ENCODE measurements at places on chromosomes 2 and 18.

GRCh38 chr2:107712857-107713256 lies 113.8 kb upstream of the RGPD4 start:
- no peak for DNase-seq

- DNase-seq: no peak
Measured at GRCh38 chr2:237665713-237666143, 38.3 kb downstream of the LRRFIP1 start.

GRCh38 chr2:160368988-160369930 lies 124.3 kb downstream of the RBMS1 start:
- no peak for DNase-seq

- no peak for DNase-seq
Measured at GRCh38 chr2:198045227-198045626, 240.8 kb downstream of the PLCL1 start.

GRCh38 chr2:101111917-101112771 lies 39.0 kb downstream of the TBC1D8 start:
- no peak for DNase-seq

- peak; percentile 10 for DNase-seq
Measured at GRCh38 chr2:224646242-224646846, 61.2 kb upstream of the CUL3 start.

DNA sequence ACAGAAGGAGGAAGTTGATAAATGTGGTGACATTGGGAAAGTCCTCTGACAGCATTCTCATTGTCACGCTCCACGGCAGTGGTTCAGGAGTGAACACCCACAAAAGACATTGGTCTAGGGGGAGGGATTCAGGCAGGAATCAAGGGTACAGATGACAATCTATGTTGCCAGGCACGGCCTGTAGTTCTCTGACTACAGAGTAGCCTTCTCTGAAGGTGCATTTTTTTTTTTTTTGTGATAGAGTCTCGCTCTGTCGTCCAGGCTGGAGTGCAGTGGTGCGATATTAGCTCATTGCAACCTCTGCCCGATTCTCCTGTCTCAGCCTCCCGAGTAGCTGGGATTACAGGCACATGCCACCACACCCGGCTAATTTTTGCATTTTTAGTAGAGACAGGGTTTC lies 7.4 kb upstream of the MOB1A start:
- DNase-seq: peak; percentile 87

DNA sequence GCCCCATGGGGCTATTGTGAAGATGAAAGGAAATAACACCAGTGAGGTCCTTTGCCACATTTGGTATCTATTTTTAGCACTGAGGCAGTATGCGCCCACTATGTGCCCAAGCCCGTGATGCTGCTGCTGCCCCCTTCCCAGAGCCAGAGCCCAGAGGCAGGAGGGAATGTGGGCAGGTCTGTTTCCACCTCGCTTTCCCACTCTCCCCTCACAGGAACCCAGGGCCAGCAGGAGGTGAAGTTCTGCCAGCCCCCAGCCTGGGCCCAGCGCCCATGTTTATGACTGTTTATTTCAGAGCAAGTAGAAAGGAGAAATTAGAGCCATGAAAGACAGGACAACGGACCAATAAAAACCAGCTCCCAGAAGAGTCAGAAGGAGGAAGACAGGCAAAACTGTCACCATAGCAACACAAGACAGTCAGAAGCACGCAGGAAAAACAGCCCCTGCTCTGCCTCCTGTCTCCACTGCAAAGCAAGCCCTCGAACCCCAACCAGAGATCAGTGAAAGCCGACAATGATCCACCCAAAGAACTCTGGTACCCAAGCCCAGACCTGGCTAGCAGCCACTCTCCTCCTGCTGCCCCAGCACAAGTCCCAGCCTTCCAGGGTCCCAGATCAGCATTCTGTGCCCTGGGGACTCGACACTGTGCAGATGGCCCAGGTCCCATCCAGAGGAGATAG lies 1.4 kb downstream of the CYRIA start:
- peak; percentile 66 for DNase-seq

GRCh38 chr2:180240774-180241173 lies 233.7 kb upstream of the CWC22 start:
- no peak for DNase-seq

- DNase-seq: no peak
Measured at GRCh38 chr2:102055346-102055990, 63.7 kb downstream of the IL1R2 start.

GRCh38 chr2:8225266-8225665 lies 456.6 kb upstream of the ID2 start:
- no peak for DNase-seq

- DNase-seq: no peak
Measured at GRCh38 chr18:49817947-49818346, 4.6 kb upstream of the ACAA2 start.

GRCh38 chr2:232325324-232326273 lies 53.0 kb upstream of the ALPP start:
- no peak for DNase-seq

- DNase-seq: no peak
Measured at GRCh38 chr2:95382192-95382591, 20.3 kb upstream of the FAHD2A start.

DNA sequence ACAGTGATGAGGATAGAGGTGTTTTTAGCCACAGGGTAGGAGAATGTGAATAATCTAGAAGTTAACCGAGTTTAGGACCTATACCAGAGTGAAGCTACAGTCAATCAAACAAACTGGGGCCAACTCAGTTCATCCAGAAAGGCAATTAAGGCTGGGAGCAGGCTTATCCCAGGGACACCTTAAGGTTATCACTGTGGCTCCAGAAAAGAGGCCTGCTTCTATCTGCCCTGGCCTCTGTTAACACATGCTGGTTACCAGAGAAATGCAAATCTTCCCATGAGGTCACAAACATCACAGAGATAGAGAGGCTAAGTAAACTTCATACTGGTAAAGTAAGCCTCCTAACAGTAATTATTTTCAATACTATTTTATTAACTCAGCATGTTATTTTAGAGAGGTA lies 93.2 kb upstream of the GRB14 start:
- DNase-seq: no peak

GRCh38 chr2:85648619-85649018 lies 19.4 kb downstream of the SFTPB start:
- DNase-seq: no peak

- no peak for DNase-seq
Measured at GRCh38 chr18:79600141-79600540, 79.5 kb upstream of the CTDP1 start.

DNA sequence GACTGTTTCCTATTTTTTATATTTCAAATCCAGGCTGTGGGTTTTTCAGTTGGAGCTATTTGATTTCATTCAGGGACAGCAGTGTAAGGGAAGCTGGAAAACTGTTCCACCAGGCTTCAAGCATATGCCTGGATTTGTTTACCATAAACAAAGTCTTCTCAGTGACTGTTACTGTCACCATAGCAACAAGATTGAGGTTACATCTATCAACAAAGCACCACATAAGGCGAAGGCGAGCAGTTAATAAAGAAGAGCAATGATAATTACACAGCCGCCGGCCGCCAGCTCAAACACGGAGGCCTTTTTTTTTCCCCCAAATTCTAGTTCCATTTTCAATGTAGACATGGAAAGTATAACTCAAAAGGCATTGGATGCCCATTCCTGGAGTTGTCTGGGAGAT lies 553.7 kb upstream of the SYT4 start:
- DNase-seq: no peak

GRCh38 chr18:48770243-48770642 lies 180.5 kb downstream of the SMAD7 start:
- no peak for DNase-seq

DNA sequence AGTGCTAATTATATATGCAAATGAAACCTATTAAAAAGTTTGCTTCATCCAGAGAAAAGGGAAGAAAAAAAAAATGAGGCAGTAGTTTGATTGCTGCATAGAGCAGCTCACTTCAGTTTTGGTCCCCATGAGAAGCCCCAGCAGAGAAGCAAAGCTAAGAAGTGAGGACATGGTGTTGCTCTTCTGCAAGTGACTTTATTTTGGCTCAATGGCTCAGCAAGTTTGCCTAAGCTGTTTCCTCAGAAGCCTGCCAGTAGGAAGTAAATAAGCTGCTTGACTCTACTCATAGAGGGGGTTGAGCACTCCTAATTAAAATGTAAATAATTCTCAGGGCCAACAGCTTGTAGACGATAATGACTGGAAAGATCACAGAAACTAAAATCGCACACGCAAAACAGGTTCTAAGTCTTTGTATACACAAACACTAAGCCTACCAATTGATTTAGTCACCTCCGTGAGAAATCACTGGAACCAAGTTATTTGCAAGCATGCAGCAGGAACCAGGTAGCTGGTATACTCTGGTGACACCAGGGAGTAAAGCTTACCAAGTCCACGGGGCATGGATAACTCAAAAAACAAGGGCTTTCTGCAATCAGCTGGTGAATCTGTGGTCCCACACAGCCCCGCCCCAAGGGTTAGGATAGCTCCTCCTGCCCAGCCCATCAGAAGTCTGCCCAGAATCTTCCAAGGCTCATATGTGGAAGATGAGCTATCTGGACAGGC lies 39.7 kb upstream of the NABP1 start:
- no peak for DNase-seq

- no peak for DNase-seq
Measured at GRCh38 chr2:63424329-63425078, 163.8 kb downstream of the WDPCP start.

GRCh38 chr2:46632349-46632748 lies 153.0 kb downstream of the TMEM247 start:
- no peak for DNase-seq

DNA sequence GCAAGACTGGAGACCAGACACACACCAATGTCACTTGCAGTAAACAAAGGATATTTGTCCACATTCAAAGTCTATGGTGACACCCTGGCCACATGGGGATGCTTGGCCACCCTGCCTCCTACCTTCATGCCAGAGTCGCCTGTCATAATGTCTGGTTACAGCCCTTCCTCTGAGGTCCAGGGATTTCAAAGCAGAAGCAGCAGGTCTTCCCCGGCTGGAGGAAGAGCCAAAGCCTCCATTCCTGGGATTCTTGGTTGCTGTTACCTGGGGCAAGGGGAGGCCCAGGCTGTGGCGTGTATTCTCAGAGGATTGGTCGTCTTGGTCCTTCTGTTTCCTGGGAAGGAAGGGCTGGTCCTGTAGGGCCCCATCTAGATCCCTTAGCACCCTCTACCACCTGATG lies 2.3 kb upstream of the ALPP start:
- DNase-seq: no peak

DNA sequence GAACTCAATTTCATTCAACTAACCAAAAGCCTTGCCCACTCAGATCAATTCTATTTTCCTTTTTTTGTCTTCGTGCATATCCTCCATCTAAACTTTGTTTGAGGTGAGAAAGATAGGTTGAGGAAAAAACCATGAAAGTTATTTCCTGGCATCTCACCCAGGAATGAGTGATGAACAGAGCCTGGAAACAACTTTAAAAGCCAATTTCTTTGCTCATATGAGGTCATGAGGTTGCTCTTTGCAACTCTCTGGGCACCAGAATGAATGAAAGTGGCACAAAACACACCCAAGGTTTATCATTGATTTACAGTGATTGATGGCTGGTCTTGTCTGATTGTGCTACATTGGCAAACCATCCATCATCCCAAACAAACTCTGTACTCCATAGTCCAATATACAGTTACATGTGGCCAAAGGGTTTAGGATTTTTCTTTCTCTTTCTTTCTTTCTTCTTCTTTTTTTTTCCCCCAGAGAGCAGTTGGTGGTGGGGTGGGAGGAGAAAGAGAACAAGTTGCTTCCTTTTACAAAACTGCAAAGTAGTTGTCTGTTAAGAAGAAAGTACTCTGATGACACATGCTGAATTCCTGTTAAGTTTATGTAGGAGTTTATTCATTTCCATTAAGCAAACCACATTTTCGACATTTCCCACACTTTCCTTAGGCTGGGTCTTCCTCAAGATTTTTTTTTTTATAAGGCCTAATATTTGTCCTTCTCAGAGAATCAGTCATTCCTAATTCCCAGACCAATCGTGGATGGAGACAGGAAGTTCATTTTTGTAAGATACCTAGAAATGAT lies 575.9 kb upstream of the ZEB2 start:
- no peak for DNase-seq

DNA sequence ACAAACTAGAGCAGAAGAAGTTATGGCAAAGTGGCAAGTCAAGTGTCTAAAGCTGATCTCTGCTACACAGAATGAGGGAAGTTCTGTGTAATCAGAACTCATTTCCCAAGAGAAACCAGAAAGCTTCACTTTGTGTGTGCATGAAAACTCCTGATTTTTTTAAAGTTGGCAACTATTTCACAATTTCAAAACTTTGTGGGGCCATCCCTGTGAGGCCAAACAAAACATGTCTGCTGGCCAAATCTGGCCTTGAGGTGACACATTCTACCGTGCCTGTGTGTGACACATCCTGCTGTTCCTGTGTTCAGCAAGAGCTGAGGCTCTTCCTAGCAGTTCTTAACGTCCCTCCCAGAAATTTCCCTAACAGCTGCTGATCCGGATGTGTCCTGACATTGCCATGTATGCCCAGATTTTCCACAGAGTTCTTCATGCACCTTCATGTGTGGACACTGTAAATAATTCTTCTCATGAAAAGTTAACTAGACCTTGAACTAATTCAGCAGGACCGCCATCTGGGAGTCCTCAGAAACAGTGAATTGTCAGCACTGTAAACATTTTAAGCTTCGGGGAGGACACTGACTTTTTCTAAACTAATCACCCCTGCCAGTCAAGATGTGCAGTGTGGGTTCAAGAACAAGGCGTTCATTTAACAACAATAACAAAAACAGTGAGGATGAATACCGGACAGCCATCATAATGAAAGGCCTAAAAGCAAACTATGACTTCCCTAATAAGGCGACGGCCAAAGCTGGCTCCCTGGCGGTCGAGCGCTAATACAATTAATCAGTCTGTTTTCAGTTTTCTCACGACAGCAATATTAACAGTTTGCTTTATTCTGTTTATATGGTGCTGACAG lies 99.0 kb downstream of the PLEKHM3 start:
- DNase-seq: no peak

GRCh38 chr18:25467226-25467987 lies 115.4 kb upstream of the ZNF521 start:
- DNase-seq: no peak

DNA sequence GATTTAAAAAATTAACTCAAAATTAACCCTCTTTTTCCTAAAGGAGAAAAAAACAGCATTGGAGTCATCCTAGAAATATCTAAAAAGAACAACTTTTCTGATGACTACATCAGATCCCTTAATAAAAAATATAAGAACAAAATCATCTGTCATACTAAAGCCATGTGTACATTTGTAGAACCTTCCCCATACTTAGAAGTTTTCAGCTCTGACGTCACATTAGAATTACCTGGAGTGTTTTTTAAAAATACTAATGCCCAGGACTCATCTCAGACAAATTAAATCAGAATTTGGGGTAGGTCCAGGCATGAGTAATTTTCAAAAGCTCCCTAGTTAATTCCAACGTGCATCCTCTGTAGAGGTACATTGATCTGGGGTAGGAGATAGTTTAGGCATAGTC lies 598.0 kb downstream of the DSC3 start:
- no peak for DNase-seq

GRCh38 chr2:238793801-238794449 lies 54.0 kb upstream of the TWIST2 start:
- no peak for DNase-seq
